Activated CD8-positive, alpha-beta memory T cell treated with anti-CD3 and anti-CD28 coated beads for 1 hour (primary cell): ENCODE measurements at places on chromosomes 5 and 9.

- DNase-seq: no peak
Observed at GRCh38 chr9:72856972-72857623, 95.8 kb downstream of the ALDH1A1 start.

GRCh38 chr5:134462047-134462575 lies 50.4 kb upstream of the CDKN2AIPNL start:
- no peak for DNase-seq

GRCh38 chr5:173671121-173671949 lies 54.9 kb upstream of the BOD1 start:
- DNase-seq: no peak

DNA sequence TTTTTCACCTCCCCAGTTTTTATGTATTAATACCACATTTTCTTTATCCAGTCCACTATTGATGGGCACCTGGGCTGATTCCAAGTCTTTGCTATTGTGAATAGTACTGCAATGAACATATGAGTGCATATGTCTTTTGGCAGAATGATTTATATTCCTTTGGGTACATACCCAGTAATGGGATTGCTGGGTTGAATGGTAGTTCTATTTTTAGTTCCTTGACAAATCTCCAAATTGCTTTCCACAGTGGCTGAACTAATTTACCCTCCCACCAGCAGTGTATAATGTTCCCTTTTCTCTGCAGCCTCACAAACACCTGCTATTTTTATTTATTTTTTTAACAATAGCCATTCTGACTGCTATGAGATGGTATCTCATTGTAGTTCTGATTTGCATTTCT lies 340.2 kb downstream of the ADAMTS6 start:
- no peak for DNase-seq
